ACHN (cell line): ENCODE measurements at places on chromosomes 13 and 19.

GRCh38 chr19:21491146-21491545 is 14.3 kb upstream of the ZNF429 start:
- DNase-seq = no peak

DNA sequence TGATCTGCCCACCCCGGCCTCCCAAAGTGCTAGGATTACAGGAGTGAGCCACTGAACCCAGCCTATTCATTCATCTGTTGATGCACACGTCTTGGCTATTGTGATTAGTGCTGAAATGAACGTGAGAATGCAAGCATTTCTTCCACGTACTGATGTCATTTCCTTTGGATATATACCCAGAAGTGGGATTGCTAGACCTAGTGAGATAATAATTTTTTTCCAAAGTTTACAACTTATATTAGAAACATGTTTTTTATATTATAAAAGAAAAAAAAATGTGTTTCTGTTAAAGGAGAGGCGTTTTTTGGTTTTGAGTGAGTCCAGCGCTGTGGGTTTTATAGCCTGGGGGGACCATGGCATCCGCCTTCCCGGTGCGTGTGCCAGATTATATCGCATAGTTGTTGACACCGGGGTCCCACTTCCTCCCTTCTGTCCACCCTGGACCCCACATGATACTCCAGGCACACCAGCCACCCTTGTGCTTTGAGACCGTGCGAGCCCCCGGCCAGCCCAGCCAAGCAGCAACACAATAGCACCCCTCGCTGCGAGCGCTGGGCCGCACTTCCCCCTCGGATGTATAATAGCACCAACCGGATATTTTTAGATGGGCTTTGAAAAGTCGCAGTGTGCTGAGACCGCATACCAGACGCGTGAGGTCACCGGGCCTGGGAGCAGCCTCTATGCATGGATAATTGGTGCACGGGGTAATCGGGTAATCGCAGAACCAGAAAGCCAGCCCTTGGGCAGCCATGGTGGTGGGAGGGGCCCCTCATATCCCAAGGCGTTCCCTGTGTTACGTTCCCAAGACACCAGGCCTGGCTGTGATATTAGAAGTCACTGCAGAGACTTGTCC is 59.6 kb downstream of the MYO9B start:
- peak; percentile 95 for DNase-seq

GRCh38 chr19:10327793-10328192 is 5.5 kb downstream of the RAVER1 start:
- no peak for DNase-seq

- DNase-seq = no peak
Observed at GRCh38 chr13:40306817-40307216, 359.6 kb downstream of the FOXO1 start.

- DNase-seq = no peak
Observed at GRCh38 chr13:80011448-80012212, 329.3 kb downstream of the SPRY2 start.

- no peak for DNase-seq
Observed at GRCh38 chr13:90750021-90750420, 597.5 kb upstream of the MIR17HG start.

DNA sequence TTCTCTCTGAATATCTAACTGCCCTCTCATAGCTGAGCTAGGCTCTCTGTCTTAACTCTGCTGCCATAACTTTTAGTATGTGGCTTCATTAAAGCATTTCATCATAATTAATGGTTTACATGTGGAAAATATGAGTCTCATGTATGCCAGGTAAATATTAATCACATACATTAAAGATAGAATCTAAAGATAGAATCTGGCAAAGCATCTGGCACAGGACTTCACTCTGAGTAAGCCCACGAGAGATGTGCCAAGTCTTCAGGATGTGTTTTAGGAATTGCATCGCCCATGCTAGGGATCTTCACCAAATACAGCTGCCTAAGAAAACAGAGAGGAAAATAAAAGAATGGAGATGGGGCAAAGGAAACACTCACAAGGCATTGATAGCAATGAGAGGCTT is 285.8 kb downstream of the DIAPH3 start:
- no peak for DNase-seq
